ENCODE measurements at places on chromosomes 5 and 9.

DNA sequence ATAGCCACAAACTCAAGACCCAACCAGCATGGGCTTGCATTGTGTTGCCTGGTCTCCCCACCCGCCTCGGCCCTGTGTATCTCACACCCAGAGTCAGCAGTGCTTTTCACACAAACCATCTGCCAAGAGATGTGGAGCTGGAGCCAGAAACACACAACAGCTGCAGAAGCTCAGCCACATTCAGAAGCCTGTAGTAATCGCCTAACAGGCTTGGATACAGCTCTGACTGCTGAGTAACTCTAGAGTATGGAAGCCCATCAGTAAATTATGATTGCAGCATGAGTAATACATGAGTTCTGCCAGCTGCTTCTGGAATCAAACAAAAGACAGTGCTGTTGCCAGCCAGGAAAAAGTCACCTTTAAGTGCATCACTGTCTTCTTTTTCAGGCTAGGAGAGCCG is 16.0 kb downstream of the TEK start:
- no peak for DNase-seq

DNA sequence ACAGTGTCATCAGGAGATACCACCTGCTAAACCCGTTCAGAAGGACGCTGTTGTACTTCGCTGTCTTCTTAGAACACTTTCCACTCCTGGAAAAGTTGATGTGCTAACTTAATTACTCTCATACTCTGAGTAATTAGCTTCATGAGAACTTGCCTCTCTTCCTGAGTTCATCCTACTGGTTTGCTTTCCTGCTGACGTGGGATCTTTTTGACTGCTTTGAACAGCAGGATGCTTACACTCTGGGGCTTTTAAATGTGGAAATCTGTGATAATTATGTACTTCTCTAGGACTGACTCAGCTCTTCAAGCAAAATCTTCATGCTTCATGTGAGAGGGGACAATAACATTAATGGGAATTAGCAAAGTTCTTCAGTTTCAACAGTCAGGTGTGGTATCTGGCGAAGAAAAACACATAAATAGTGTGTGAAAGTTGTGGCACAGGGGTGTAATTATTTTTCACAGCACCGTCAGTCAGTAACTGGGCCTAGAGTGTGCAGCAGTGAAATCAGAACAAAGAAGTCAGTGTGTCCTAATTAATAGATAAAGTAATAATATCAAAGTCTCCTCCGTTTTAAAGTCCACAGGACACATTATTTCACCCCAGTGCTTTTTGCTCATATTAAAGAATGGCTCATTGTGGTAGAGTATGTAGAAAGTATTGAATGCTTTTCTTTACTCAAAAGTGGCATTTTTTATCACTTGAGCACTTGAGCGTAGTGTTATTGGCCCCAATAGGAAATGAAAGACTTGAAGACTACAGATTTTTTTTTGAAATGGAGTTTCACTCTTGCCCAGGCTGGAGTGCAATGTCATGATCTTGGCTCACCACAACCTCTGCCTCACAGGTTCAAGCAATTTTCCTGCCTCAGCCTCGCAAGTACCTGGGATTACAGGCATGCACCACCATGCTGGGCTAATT is 140.9 kb upstream of the DMRT1 start:
- no peak for DNase-seq

- peak; percentile 25 for DNase-seq
These were observed 110.7 kb upstream of the RAD23B start for GRCh38 chr9:107172160-107172978.

- no peak for DNase-seq
These were observed 61.1 kb upstream of the SAP30L start for GRCh38 chr5:154384480-154385235.

- DNase-seq = no peak
These were observed 91.8 kb downstream of the PRDM6 start for GRCh38 chr5:123180676-123181393.

- no peak for DNase-seq
These were observed 34.0 kb downstream of the PUM3 start for GRCh38 chr9:2809692-2810419.

- DNase-seq = no peak
These were observed 16.5 kb upstream of the ODF2 start for GRCh38 chr9:128439273-128439672.

DNA sequence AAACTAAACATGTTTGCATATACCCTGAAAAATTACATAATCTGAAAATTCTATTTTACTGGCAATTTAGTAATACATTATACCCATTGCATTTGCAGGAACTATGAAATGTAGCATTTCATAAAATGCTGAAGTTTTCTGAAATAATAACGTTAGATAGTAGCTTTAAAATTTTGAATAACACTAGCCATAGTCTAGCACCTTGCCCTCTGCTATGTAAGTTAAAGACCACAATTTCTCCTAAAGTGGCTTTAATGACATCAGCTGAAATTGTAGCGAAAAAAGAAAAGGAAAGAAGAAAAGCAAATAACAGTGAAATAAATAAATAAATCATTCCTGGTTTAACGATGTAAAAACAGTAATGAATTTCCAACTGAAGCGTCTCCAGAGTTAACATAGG is 172.8 kb upstream of the RASA1 start:
- no peak for DNase-seq
